ENCODE measurements at places on chromosomes 4 and X.

GRCh38 chr4:121788896-121789295, 12.2 kb upstream of the EXOSC9 start:
- no peak for DNase-seq

DNA sequence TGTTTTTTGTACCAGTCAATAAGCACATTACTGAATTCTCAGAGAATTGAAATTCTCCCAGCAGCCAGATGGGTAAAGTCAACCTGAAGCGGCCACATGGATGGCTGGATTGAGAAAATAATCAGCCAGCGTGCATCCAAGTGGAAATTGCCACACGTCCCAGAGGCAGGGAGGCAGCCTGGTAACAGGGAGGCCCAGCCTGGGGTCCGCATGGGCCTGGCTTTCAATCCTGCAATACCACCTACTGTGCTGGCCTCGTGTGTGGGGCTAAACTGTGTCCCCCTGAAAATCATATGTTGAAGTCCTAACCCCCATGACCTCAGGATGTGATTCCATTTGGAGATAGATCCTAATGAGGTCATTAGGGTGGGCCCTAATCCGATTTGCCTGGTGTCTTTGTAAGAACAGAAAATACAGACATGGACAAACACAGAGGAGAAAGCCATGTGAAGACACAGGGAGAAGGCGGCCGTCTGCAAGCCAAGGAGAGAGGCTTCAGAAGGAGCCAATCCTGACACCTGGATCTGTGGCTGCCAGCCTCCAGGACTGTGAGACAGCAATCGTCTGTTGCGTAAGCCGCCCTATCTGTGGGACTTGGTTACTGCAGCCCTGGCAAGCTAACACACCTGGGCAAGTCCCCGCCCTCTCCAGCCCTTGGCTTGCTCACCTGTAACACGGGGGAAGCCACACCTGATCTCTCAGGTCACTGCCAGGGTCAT, 90.3 kb downstream of the JAKMIP1 start:
- DNase-seq = no peak

- no peak for DNase-seq
Observed at GRCh38 chrX:132226169-132226568, 6.9 kb upstream of the RAP2C start.

GRCh38 chr4:92249541-92249940, 54.2 kb upstream of the GRID2 start:
- no peak for DNase-seq

GRCh38 chr4:113382704-113383103, 333.3 kb downstream of the ANK2 start:
- DNase-seq = no peak

- DNase-seq = no peak
Observed at GRCh38 chr4:26765515-26765914, 95.1 kb upstream of the STIM2 start.

GRCh38 chr4:11428899-11429698, 405 bp upstream of the HS3ST1 start:
- peak; percentile 65 for DNase-seq

DNA sequence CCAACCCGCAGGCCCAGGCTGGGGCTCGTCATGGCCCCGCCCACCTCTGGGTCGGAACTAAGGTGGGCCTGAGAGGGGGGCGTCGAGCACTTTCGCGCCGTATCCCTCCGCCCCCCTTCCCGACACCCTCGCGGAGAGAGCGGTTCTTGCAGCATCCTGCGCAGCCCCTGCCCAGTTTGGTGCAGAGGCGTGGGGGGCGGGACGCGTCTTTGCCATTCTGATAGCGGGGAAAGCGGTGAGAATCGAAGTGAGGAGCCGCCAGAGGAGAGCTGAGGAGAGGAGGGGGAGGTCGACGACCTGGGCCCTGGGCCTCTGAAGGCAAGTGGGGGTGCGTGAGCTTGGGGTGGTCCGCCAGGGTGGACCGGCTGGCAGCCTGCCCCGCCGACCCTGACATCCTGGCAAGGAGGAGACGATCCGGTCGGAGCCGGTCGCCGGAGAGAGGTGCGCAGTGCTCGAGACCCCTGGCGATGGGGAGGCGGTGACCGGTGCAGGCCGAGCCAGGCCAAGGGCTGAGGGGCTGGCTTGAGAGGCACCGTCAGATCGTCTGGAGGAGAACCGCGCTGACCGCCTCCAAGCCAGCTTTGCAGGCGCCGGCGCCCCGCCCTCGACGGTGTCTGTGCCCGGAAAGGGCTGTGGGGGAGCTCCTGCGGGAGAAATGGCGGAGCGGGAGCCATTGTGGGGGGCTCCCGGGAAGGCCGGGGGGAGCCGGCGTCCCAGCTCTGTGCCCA, 25.5 kb downstream of the GPRASP3 start:
- no peak for DNase-seq

GRCh38 chrX:134880866-134881265, 109.9 kb upstream of the SMIM10 start:
- no peak for DNase-seq

GRCh38 chr4:1789552-1789951, 3.5 kb upstream of the FGFR3 start:
- no peak for DNase-seq

DNA sequence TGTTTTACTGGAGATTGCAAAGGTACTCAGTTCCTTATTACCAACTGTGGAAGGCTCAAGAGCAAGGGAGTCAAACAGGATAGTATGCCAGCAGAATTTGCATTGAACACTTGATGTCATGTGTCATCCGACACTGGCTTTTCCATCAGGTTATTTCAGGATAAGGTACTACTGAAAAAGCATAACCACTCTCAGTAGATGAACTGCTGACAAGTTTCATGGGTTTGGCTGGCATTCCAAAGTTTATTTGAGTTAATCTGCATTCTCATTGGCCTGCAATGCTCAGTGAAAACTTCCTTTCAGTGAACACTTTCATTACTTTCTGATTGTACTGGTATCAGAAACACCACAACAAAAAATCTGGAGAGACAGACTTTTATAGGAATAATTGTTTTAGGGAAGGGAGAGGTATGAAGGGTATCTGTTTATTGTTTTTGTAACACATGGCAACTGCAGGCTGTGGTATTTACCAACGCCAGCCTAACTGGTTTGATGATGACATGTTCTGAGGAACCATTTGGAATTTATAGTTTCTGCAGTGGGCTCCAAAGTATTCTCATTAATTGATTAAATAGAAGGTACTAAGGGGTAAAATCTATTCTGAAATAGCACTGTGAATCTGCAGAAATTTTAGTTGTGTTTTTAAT, 345.7 kb upstream of the NR3C2 start:
- no peak for DNase-seq

GRCh38 chrX:118675966-118676349, 51.4 kb upstream of the IL13RA1 start:
- no peak for DNase-seq

DNA sequence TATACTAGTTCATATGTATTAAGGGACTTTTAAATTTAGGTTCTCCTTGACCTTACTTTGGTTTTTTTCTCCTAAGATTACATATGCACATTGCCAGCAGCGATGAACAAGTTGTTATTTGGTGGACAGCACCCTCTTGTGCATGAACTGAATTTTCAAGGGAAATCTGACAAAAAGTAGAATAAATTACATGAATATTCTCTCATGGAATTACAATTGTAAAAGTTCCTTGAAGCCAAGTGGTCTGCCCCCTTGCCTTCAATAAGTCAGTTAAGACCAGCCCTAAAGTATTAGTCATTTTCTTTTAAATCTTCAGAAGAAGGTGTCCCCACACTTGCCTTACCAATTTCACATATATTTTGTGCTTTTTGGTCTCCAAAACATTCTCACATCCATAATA, 30.7 kb upstream of the SMARCA5 start:
- no peak for DNase-seq

DNA sequence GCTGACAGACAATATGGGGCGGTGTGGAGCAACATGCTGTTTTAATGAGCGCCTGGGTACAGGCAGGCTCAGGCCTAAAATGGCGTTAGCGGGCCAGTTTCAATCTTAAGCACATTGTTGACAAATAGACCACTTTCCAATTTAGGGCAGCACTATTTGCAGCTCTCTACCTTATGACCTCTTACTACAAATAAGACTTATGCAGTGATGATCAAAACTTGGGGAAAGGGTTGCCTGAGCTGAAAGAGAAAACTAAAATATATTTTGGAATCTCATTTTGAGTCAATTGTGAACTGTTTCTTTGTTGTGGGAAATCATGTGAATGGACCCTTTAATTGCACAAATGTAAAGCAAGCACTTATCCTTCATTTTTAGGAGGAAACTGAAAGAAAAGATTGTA, 25.5 kb upstream of the GPAT3 start:
- DNase-seq = no peak

GRCh38 chr4:122831515-122832196, 5.0 kb downstream of the FGF2 start:
- DNase-seq = no peak

- DNase-seq = no peak
Observed at GRCh38 chr4:74111990-74112389, 13.0 kb upstream of the CXCL2 start.

DNA sequence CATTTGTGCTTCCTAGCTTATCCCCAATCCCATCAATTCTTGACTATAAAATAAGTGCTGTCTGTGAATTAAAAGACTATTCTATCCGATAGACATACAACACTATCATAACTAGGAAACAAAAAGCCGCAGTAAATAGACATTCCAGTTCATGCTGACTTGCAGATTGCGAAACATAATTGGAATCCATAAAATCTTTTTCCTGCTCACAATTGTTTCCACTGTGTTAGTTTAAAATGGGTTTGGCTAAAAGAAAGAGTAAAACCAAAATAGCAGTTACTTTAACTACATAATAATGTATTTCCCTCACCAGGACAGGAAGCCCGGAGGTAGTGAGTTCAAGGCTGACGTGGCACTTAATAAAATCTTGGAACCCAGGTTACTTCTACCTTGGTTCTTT, 17.2 kb downstream of the SMIM31 start:
- no peak for DNase-seq

DNA sequence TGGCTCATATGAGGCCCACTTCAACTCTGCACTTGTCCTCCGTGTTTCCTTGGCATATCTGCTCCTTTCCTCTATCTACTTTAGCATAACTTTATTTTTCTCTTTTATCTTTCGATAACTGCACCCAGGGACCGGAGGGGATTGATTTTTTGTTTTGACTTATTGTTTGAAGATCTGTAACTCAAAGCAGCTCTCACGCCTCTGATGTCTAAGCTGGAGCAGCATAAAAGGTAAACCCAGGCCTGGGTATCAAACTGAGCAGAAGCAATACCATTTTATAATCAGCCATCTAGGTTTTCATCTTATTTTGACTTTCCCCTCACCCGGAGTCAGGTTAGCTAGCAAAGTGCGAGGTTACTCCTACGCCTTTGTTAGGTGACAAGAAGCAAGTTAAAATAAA, 28.4 kb downstream of the LEF1 start:
- no peak for DNase-seq

DNA sequence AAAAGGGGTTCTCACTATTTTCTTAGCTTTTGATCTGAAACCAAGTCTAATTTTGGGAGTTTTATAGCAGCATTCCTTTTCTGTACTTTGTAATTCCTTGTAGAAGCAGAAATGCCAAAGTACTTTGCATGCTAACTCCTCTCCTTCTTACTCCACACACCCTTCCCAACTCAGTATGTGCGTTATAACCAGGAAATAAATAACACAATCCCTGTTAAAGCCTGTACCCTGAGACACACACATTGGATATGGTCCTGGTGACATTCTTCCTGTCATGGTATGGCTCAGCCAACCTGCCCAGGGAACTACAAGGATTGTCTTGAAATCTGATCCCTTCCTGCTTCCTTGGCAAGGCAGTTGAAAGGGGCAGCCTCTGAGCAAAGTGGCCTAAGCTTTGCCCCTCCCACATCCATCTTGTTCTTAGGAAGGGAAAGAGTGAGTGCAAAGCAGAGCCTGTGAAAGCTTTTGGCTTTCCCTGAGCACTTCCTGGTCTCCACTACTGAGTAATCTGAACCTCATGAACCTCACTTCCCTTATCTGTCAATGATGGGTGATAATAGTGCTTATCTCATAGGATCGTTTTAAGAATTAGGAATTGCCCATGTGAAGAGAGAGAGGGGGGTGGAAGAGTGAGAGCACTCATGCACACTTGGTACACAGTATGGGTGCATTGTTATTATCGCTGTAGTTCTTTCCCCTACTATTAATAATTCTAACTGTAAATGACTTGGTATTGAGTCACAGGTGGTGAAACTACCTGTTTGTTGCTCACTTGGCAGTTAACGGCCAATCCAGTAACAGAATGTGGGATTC, 109.3 kb downstream of the AFF2 start:
- no peak for DNase-seq

GRCh38 chr4:182688081-182688480, 229.1 kb downstream of the DCTD start:
- no peak for DNase-seq

DNA sequence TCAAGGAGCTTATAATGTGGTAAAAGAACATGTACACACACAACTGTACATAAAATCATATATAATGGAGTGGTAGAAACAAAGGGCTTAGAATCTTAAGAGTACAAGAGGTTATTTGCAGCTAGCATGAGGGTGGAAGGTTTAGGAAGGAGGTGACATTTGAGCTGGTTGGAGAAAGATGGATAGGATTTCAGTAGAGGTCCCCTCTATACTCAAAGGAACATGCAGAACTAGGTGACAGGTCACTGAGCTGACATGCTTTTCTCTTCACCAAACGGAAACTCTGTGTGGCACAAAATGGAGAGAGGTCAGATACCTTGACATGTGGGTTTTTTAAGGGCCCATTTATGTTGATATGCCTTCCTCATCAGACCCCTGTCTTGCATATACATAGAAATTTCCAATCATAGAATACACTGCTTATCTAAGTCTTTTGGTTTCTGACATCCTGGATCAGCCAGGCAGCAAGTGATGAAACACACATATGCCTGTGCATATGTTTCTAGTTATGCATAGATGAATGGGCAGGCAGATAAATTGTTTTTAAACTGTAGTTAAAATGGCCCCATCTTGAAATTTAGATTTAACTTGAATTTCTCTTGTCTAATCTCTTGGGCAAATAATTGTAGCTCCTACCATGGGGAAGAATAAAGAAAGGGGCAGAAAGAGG, 29.3 kb downstream of the CLCN5 start:
- no peak for DNase-seq

GRCh38 chr4:168636506-168637196, 139.8 kb downstream of the PALLD start:
- DNase-seq = no peak

- DNase-seq = no peak
Observed at GRCh38 chrX:101368800-101369199, 17.2 kb downstream of the BTK start.

DNA sequence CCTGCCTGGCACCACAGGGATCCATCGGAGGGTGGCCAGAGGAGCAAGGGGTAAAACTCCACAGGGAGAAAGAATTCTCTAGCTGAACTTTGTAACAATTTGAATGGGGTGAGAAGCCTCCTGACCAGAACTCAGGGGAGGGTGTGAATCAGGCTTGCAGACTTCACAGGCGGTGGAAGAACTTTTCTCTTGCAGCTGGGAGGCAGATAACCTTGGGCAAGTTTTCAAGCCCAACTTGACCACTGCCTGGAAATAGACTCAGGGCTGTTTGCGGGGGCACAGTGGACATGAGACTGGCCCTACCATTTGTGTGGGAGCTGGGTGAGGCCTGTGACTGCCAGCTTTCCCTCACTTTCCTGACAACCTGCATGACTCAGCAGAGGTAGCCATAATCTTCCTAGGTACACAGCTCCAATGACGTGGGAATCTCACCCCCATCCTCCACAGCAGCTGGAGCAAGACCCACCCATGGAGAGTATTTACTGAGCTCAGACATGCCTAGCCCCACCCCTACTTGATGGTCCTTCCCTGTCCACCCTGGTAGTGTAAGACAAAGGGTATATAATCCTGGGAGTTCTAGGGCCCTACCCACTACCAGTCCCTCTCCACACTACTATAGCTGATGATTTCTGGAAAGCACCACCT, 210.0 kb upstream of the AGTR2 start:
- no peak for DNase-seq

Data from cerebellar nuclear complex (tissue), 1 donor.